ENCODE measurements at places on chromosomes 6 and 20. TPM values are rescaled to one million over a fixed set of nuclear protein-coding genes. Genes with fewer than 3 reads are reported as not detected.

SIGLEC1 gene
- not detected for polyA plus RNA-seq

OR11A1 gene
- not detected for polyA plus RNA-seq

SIRPD gene
- not detected for polyA plus RNA-seq

CDSN gene
- polyA plus RNA-seq, result not detected

Data from neural cell (in vitro differentiated cells).